ENCODE measurements at places on chromosomes 6 and 20.

- DNase-seq = peak; percentile 85
These were observed 39.0 kb upstream of the SLCO4A1 start for GRCh38 chr20:62603021-62603906.

- no peak for DNase-seq
These were observed 330.1 kb downstream of the RIMS1 start for GRCh38 chr6:72216222-72217068.

- DNase-seq = no peak
These were observed 31.6 kb downstream of the GSTA2 start for GRCh38 chr6:52731719-52732118.

- DNase-seq = peak; percentile 58
These were observed 1.8 kb upstream of the SAMD5 start for GRCh38 chr6:147506704-147507114.

DNA sequence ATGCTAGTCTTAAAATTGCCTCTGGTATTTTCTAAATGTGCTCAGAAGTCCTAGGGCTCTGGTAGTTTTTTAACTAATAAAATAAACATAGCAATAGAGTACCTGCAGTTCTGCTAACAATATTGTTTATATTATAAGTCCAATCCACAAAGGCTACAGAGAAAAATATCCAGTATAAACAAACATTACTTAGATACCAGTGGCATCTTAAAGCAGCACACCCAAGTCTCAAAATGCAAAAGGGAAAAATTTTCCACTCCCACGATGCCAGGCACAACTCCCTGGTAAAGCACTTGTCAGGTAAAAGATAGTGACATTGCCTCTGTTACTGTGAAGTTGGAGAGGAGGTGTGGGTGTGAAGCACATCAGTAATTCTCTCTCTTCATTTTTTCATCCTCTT is 123.3 kb downstream of the OGFRL1 start:
- no peak for DNase-seq

DNA sequence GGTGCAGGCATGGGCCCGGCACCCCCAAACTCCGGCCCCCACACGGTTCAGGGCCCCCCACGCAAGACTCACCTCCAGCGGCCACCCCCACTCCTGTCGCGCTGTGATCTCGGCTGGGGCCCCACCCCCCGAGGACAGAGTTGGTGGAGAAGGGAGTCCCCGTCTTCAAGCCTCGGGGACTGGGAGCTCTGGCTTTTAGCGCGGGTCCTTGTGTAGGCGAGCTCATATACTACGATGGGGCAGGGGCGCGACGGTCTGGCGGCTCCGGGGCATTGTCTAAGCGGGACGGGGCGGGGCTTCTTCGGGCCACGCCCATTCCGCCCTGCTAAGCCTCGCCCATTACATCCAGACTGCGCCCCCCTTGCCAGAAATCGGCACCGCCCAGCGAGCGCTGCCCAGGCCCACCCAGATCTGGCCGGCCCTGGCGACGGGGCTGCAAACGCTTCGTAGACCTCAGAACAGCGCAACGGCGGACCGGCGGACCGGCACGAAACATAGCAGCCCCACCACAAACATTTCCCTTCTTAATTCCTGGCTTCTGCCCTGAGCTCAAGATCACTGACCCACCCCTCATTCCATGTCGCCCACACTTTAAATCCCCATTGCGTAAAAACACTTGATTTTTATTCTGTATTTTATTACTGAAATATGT is 1.0 kb upstream of the DDAH2 start:
- DNase-seq = peak; percentile 89

DNA sequence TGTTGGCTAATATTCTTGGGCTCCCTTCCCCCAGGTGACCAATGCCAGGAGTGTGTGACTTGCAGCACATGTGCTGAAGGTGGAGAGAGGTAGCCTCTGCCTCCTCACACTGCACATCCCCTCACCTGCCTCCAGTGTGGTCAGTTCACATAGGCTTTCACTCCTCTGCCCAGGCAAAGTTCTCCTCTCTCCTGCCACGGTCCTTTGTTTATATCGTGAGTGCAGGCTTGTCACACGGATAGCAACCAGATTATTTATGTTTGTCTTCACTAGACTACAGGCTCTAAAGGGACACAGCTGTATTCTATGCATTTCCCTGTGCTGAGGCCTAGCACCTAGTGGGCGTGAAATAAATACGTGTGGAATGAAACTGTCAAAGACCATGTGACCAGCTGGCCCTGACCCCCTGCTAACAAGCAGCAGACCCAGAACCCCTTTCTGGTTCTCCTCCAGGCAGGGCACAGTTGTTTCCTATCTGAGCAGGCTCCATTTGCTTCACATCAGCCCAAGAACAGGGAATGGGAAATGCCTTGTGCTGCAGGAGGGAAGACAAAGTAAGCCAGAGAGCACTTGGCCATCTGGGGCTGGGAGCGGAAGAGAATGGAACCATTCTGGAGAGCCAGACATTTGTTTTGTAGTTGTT is 42.3 kb downstream of the UNC5CL start:
- peak; percentile 12 for DNase-seq

GRCh38 chr20:43857127-43857526 is 57.5 kb upstream of the TOX2 start:
- no peak for DNase-seq

GRCh38 chr20:63295846-63296245 is 2.9 kb downstream of the COL20A1 start:
- no peak for DNase-seq

DNA sequence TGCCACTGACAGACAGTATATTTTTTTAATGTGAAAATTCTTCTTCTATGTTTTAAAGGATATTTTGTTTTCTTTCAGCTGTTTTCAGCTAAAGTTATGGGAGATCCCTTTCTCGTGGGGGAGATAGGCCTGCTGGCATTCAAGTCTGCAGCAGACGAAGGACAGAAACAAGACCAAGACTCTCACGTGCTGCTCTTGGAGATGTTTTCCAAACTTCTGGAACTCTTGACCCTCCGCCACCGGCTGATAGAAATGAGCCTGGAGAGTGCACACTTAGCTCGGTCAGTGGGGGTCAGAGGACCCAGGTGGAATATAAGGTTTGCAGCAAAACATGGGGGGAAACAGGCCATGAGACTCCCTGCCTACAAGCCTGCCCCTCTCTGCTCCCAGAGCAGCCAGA is 120.5 kb downstream of the CD164 start:
- no peak for DNase-seq

DNA sequence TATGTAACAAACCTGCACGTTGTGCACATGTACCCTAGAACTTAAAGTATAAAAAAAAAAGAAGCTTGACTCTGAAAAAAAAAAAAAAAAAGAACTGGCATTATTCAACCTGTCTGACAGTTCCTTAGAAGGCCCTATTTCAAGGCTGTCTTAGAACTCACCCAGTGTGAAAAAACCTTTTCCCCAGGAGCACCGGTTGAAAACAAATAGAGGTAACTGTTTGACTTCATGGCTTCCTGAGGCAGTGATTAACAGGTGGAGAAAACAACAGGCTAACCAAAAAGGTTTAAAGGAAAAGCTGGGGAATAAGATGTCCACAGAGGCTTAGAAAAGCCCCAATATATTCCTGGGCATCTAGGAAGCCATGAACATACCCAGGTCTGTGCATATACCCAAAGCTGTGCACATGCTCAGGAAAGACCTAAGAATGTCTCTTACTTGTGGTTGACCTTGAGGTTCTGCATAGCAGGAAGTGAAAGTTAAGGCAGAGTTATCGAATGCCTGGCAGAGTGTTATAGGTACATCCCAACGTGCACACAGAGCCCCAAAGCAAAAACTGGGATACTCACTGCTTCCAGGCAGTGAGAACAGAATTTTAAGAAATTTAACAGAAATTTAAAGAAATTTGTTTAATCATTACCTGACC is 7.0 kb downstream of the UQCC1 start:
- no peak for DNase-seq

- DNase-seq = peak; percentile 70
These were observed 77.5 kb downstream of the CAP2 start for GRCh38 chr6:17470938-17471327.

GRCh38 chr6:3031857-3032640 is 32.4 kb downstream of the NQO2 start:
- DNase-seq = no peak

DNA sequence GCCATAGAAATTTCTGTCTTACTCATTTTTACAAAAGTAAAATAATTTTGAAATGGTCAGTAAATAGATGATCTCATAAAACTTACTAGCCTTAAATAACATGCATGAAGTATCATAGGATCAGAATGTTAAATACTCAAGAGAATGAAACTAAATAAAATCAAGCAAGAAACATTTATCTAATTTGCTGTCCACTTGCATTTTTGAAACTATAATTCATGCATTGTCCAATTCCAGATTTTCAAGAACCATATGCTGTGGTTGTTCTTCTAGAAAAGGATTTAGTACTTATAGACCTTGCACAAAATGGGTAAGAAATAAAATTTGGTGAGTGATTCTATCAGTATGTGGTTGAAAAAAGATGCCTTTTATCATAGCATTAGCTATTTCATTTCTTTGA is 107.0 kb downstream of the STXBP5 start:
- DNase-seq = peak; percentile 5

DNA sequence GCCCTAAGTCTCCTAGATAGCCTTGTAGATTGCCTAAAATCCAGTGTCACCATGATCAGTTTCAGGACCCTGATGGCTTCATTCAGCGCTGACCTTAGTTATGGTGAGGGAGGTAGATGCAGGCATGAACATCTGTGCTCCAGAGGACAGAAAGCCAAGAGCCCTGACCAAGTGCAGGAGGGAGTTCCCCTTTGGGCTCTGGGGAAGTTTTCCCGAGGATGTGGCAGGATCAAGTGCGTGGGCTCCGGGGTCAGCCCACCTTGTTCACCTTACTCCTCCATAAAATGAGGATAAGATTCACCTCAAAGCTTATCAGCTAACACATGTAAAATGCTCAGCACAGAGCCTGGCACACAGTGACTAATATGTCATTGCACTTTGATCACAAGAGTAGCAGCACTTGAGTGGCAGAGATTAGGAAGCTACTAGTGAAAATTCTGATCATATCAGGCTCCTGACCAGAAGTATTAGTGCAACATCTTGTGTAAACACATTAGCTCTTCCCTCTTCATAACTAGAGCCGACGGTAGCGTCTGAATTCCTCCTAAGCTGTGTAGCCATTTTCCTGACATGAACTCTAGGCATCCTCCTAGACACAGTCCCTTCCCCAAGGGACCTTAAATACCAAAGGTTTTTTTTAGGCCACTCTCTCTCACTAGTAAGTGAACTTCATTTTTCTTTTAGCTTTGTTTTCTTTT is 125.2 kb downstream of the SULF2 start:
- DNase-seq = no peak

DNA sequence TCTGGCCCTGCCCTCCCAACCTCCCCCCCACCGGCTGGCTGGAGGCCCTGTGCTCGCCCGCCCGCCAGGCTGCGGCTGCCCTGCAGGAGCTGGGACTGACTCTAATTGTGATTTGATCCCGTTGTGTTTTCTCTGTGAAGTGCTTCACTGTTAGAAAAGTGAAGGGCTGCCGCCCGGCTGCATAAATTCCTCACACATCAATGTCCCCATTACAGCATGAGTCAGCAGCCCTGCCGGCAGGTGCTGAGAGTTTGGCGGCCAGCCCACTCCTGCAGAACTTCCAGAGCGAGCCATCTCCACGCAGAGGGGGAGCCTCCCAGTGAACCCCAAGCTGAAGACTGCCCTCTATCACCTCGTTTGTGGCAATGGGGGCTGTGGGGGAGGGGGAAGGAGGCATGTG is 137.9 kb downstream of the DLL1 start:
- peak; percentile 56 for DNase-seq

GRCh38 chr20:44413575-44414345 is 58.3 kb downstream of the HNF4A start:
- no peak for DNase-seq

DNA sequence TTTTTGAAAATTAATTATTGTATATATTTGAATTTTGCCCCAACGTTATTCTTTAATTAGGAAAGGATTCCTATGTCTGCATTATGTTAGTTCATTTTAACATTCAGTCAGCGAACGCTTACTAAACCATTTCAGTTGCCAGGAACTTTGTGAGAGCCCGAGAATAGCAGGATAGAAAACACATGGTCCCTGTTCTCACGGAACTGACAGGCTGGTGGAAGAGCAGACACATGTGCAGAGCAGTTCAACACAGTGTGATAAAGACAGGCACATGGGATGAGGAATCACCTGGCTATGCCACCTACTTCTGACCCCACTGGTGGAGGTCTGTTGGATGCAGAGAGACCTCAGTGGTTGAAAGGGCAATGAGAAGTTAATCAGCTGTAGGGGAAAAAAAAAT is 367.2 kb downstream of the EPM2A start:
- peak; percentile 59 for DNase-seq

- peak; percentile 74 for DNase-seq
These were observed 1.0 kb downstream of the PXDC1 start for GRCh38 chr6:3750317-3751076.

DNA sequence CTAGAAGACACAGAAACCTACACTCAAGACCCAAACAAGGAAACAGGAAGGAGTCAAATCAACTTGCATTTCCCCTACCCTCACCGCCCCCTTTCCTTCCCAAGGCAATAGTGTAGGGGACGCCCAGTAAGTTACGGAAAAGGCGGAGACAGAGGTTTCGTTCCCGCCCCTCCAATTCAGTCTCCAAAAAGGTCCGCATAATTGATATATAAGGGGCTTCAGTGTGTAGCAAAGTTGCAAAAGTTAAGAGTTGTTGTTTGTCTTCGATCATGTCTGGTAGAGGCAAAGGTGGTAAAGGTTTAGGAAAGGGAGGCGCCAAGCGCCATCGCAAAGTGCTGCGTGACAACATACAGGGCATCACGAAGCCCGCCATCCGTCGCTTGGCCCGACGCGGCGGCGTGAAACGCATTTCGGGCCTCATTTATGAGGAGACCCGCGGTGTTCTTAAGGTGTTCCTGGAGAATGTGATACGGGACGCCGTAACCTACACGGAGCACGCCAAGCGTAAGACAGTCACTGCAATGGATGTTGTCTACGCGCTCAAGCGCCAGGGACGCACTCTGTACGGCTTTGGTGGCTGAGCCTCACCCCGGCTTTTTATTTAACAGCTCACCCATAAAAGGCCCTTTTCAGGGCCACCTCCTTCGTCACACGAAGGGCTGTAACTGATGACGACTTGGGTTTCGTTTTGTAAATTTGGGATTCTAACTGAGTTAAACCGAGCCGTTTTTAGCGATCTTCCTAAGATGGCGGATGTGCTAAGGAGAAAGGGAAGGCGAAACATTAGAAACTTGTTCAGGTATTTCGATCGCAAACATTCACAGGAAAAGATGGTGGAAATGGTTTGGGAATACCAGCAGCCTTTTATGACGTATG is 124.6 kb upstream of the BTN3A2 start:
- peak; percentile 98 for DNase-seq

GRCh38 chr20:16057651-16058050 is 515.6 kb downstream of the KIF16B start:
- no peak for DNase-seq

- no peak for DNase-seq
These were observed 88.7 kb upstream of the BMP5 start for GRCh38 chr6:55964136-55964535.

Data from fibroblast of lung (primary cell).